AG10803 (cell line): ENCODE measurements at places on chromosomes 5 and 9.
A peak's percentile ranks its signal among the peaks of the same experiment; 100 is the strongest.

DNA sequence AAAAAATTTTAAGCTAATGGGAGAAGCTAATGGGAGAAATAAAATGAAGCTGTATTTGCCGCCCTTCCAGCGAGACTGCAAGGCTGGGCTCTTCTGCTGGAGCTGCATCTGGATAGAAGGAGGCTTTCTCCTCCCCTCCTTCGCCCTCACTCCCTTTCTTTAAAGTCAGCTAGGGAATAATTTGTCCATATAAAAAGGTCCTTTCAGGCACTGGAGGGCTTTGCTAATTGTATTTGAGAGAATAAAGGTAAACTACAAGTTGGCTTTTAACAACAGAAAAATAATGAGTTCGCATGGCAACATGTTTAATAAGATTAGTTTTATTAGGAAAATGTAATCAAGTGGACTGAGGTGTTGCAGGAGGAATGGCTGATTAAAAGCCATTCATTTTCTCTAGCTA is 41.3 kb downstream of the NPR3 start:
- no peak for DNase-seq

GRCh38 chr9:132986114-132986513 is 7.6 kb downstream of the GFI1B start:
- no peak for DNase-seq

GRCh38 chr5:40355846-40356245 is 323.9 kb upstream of the PTGER4 start:
- DNase-seq, result no peak

DNA sequence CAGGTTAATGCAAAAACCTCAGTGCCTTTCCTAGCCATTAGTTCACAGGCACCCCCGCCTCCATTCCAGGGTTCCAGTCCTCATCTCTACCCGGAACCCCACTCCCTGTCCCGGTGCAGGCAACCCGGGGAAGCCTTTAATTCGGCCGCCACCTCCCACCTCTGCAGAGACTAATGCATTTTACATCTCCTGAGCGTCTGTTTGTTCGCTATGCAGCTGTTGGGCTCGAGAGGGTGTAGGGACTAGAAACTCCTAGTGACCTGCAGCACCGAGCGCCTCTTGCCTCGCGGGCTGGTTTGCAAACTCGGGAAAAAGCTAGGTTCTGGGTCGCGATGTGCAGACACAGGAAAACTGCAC is 3.6 kb downstream of the GDNF start:
- DNase-seq, result peak; percentile 28
